ENCODE measurements at places on chromosomes 5 and 9. TPM values are rescaled to one million over a fixed set of nuclear protein-coding genes. Genes with fewer than 3 reads are reported as not detected.

MYORG gene
- 2.9 TPM for total RNA-seq

WNK2 gene
- total RNA-seq, result 1.2 TPM

DNA sequence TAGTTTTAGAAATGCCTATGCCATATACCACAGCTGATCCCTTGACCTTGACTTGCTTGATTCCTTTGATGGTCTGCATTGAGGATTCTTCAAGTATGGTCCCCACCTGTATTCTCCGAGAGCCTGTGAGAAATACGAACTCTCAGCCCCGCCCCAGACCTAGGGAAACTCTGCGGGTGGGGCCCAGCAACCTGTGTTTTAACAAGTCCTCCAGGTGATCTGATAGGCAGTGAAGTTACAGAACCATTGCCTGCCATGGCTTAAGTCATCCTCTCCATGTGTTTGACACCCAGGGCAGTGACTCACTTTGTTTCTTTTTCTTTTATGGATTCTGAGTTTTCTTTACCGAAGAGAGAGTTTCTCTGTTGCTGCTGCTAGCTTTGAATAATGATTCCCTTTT lies 18.5 kb downstream of the FRMPD1 start:
- no peaks in the 10 kb centered on the region for H3K4me1 ChIP-seq
- no peak overlapping the region for H3K27ac ChIP-seq
- no peak for DNase-seq
- H3K27me3 ChIP-seq, result peaks cover 31% of the 10 kb centered on the region
- H3K4me3 ChIP-seq, result no peak overlapping the region

- peaks cover 16% of the 10 kb centered on the region for H3K4me1 ChIP-seq
- no peak overlapping the region for H3K27ac ChIP-seq
- H3K4me3 ChIP-seq, result no peak overlapping the region
- H3K36me3 ChIP-seq, result no peaks in the 10 kb centered on the region
- no peak for DNase-seq
- H3K27me3 ChIP-seq, result peaks cover 74% of the 10 kb centered on the region
Observed at GRCh38 chr5:73296772-73297171, 123.8 kb downstream of the TMEM174 start.

Data from activated CD4-positive, alpha-beta memory T cell treated with anti-CD3 and anti-CD28 coated beads for 36 hours (primary cell).